ENCODE measurements at places on chromosomes 16 and 17.

DNA sequence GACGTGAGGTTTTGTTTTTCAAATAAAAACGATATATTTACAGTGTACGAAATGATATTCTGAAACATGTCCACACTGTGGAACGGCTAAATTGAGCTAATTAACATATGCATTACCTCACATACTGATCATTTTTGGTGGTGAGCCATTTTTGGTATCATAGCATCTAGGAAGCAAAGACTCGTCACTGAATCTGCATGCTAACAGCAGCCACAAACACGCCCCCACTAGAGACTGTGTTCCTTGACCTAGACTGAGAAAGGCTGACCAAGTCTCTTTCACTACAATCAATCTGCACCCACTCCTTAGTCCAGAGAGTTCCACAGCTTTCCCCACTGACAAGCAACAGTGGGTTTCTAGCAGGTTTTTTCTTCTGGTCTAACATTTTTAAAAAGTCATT is 29.5 kb downstream of the NPLOC4 start:
- no peak for DNase-seq

GRCh38 chr17:80797741-80798594 is 193.7 kb upstream of the CHMP6 start:
- DNase-seq, result no peak

DNA sequence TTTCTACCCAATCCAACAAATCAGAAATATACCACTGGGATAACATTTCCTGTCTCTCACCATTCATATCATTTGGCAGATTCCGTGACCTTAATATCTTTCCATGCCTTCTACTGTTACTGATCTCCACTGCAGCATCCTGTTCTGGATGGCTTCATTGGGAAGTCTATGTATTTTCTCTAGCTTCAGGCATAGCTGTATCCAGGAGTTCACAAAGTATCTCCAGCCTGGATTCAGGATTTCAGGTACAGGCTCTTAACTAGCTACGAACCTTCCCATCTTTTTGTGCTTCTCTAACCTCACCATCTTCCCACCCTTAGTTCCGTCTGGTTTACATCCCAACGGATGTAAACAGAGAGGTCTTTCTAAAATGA is 15.2 kb upstream of the USP10 start:
- DNase-seq, result no peak

DNA sequence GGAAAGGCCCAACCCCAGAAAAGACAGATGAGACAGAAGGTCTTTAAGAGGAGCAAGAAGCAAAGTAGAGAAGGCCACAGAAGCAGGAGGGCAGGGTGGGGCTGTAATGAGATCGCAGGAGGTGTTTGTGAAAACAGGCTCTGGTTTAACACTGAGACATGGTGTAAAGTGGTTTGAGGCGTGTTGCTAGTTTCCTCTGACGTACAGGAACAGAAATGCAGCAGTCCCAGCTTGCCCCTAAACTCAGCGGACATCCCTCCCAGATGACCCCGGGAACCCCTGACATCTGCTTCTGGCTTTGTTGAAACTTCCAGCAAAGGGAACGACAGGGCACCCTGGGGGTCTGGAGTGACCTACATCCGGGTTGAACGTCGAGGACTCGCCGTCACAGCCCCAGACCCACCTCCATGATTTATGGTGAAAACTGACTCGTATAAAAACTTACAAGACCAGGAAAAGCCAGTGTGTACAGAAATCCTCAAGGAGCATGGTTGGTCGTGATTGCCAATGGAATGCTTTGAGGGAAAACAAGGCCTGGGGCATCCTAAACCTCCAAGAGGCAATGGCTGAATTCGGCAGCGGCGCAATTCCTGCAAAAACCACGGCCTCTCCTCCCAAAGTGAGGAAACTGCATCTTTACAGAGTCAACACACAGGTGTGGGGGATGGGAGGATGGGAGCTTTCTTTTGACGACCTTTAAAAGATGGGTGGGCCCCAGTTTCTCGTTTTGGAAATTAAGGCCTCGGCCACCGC is 25.8 kb downstream of the LITAF start:
- DNase-seq, result no peak

All from tibial artery (tissue), 4 donors.